ENCODE measurements at places on chromosomes 5 and 9. TPM values are rescaled to one million over a fixed set of nuclear protein-coding genes. Genes with fewer than 3 reads are reported as not detected.

NELFB gene
- 49.0 TPM for polyA plus RNA-seq

CCDC183 gene
- 2.5 TPM for polyA plus RNA-seq

RGS7BP gene
- polyA plus RNA-seq: 8.3 TPM

TRPM3 gene
- 16.1 TPM for polyA plus RNA-seq

ZNF618 gene
- 29.8 TPM for polyA plus RNA-seq

PCDHGC3 gene
- 98.1 TPM for polyA plus RNA-seq

ANKRD33B gene
- 5.5 TPM for polyA plus RNA-seq

CDK9 gene
- polyA plus RNA-seq: 63.6 TPM

COQ4 gene
- 63.7 TPM for polyA plus RNA-seq

TMEM174 gene
- polyA plus RNA-seq: 0.34 TPM

ATP6V1G1 gene
- 248 TPM for polyA plus RNA-seq

ZNF483 gene
- polyA plus RNA-seq: 3.2 TPM

TEK gene
- 40.6 TPM for polyA plus RNA-seq

All from left renal pelvis (tissue), 4 donors.